ENCODE measurements at places on chromosomes 4 and X.
A peak's percentile ranks its signal among the peaks of the same experiment; 100 is the strongest.

GRCh38 chr4:116478343-116478742 lies 607.0 kb downstream of the TRAM1L1 start:
- DNase-seq, result no peak

GRCh38 chrX:149830192-149830873 lies 48.6 kb downstream of the MAGEA9 start:
- DNase-seq, result no peak

- DNase-seq, result no peak
Observed at GRCh38 chrX:134538316-134538715, 78.4 kb downstream of the HPRT1 start.

GRCh38 chr4:113732967-113733527 lies 28.5 kb downstream of the CAMK2D start:
- DNase-seq, result no peak

DNA sequence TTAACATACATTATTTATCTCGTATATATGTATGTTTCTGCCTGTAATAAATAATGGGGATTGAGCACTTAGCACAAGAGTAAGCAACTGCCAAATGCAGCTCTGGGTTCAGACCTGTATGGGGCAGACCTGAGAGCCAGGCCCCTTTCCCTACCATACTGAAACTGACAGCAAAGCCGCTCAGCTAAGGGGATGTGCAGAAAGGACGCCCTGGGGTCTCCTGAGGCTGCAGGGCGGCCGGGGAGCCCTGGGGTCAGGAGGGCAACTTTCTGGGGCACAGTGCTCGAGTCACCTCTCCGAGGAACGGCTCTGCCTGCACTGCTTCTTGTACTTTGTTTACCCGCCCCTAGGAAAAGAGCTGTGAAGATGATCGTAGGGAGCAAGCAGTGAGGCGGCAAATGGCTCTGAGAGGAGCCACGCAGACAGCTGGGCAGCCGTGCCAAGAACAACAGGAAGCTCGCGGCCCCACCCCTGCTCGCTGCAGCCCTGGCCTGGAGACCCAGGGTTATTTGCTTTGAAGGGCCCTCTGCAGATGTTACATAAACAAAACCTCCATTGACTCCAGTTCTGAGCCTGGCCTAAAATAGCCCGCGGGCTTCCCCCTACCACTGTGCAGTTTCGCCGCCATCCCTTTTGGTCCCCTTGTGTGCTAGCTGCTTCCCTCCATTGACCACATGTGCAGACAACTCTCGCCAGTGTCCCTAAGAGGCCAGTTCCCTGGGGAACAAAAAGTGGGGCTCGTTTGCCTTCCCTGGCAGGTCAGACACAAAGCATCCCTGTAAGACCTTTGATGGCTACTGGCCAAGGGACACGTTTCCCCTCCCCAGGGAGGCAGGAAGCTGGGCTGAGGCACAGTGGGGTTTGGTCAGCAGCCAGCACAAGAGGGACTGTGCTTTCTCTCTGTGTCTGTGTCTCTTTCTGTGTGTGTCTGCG lies 111.3 kb upstream of the LNX1 start:
- DNase-seq, result peak; percentile 96

- DNase-seq, result no peak
Observed at GRCh38 chrX:10755439-10756334, 135.3 kb upstream of the MID1 start.

DNA sequence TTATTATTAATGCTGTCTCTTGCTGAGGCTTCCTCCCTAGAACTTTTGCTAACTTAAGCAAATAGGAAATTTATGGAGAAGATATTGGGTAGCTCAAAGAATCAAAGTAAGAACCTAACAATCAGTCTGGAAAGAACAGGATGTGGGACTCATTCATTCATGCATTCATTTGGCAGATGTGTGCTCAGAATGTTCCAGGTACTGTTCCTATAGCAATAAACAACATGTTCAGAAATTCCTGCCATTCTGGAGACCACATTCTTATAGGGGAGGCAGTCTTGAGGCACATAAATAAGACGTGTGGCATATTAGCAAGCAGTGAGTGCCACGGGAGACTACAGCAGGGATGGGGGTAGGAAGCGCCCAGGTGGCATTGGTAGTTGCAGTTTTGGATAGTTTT lies 5.0 kb downstream of the GRK4 start:
- DNase-seq, result no peak

DNA sequence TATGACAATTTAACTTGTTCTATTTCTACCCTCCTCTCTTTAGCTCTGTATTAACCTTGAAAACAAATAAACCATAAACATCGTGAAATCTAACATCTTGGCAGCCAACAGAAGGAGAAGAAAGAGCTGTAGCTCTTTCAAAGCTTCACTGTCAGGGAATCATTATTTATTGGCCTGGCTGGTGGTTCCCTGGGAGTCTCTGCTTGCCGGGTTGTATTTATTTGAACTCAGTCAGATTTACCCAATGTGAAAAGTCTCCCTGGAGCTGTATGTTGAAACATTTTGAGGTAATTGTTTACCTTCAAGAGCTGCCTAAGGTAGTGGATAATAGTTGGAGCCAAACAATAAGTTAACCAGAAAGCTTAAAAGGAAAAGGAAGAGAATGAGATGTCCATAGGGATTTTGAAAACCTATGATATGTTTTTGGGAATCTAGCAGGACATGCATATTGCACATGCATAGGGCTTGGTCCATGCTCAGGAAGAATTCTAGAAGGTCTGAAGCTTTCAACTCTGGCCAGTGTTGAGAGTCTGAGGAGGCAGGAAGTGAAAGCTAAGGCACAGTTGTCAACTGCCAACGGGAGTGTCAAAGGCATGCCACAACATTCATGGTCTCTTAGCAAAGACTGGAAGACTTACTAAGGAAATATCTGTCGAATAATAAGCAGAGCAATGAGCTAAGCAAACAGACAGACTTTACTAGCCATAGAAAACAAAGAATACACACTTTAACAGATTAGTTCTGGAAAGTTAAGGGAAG lies 621.6 kb downstream of the PCDH7 start:
- no peak for DNase-seq

- no peak for DNase-seq
Observed at GRCh38 chrX:10931976-10932375, 179.2 kb upstream of the HCCS start.

GRCh38 chr4:139027776-139028175 lies 12.2 kb downstream of the NOCT start:
- no peak for DNase-seq

GRCh38 chr4:139137763-139138162 lies 39.3 kb downstream of the ELF2 start:
- DNase-seq, result no peak

DNA sequence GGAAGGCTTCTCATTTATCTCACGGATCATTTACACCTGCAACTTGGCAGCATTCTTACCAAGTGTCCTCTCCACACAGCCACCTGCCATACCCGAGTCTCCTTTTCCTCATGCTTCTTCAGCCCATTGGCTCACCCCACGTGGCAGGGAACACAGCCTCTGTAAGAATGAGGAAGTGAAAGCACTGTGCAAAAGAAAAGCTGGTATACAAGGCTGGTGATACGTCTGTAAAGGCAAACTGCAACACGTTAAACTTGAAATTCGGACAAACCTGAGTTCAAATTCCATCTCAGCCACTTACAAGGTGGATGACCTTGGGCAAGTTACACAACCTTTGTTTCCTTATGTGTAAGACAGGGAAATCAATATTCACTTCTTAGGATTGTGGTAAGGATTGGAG lies 164.0 kb upstream of the RASGEF1B start:
- DNase-seq, result peak; percentile 47

- peak; percentile 19 for DNase-seq
Observed at GRCh38 chr4:186765138-186765537, 41.5 kb upstream of the FAT1 start.

DNA sequence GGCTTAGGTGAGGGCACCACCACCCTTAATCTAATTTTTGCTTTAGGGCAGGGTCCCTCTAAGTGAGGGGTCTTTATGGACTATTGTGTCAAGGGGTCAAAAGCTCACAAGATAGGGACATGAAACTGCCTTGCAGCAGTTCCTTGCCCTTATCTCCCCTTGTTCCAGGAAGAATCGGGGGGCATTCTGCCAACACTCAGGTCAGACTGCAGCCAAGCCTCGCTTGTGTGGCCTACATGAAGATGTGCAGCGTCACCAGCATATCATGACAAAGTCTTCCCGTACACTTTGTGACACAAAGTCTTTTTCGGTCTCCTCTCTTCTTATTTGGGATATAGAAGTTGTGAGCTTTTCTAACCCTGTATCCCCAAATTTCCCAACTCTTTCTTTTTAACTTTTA lies 17.5 kb upstream of the USP9X start:
- DNase-seq, result no peak

DNA sequence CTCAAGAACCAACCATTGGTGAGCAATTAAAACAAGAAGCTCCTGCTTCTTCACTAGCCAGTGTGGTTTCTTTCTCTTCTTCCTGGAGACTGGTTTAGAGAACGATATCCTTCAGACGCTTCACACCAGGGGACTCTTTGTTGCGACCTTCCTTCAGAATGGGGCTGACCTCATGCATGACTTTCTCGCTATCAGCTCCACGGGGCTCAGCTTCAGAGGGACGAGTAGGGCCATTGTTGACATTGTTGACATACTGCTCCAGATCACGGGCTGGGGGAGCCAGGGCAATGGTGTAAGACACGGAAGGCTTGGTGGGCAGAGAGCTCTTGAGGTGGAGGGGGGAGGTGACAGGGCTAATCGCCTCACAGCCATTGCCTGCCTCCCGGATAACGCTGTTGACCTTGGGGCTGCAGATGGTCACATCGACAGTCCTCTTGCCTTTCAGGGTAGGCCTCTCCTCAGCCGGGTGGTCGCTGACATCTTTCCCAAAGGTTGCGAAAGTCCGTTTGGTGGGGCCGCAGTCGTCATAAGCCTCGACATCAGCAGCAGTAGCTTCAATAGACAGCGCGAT lies 113.8 kb downstream of the PCDH19 start:
- no peak for DNase-seq

DNA sequence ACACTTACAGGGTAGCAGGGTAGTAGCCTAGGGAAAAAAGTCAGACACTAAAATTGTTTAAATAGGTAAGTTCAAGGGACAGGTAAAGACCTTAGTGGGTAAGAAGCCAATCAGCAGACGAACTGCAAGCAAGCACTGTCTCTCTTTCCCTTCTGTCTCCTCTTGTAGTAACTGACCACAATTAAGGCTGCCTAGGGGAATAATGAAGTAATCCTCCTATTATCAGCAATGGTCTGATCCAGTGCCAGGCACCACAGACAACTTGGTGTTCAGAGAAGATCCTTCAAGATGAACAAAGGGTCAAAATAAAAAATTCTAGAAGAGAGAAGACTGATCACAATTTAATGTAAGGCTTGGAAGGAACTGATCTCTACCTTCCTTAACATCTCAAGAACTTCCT lies 62.9 kb downstream of the ELOVL6 start:
- DNase-seq, result no peak

DNA sequence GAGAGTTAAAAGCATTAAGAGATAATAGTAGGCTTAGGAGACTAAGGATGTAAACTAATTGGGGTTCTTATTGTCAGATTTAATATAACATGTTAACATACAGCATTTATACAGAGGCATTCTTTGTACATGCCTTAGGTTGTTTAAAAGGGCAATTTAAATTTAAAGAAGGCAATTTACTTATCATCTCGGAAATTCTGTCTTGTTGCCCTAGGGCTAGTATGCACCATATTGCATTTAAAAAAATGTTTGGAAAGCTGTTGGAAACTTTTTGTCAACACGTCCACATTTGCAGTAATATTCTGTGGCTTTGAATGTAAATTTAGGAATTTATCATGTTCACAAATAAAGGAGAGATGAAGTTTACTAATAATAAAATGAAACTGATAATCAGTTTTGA lies 25.5 kb downstream of the GALNT7 start:
- DNase-seq, result no peak

GRCh38 chrX:104419211-104419610 lies 146.8 kb upstream of the IL1RAPL2 start:
- DNase-seq, result no peak

GRCh38 chr4:52964011-52964410 lies 101.9 kb downstream of the RASL11B start:
- no peak for DNase-seq

GRCh38 chr4:121777625-121778024 lies 12.7 kb upstream of the SMIM43 start:
- DNase-seq, result no peak
